Activated T-helper 1 cell treated with Interleukin-2 at 50 U/mL for 16 hours (primary cell): ENCODE measurements at places on chromosomes 2 and 18.

DNA sequence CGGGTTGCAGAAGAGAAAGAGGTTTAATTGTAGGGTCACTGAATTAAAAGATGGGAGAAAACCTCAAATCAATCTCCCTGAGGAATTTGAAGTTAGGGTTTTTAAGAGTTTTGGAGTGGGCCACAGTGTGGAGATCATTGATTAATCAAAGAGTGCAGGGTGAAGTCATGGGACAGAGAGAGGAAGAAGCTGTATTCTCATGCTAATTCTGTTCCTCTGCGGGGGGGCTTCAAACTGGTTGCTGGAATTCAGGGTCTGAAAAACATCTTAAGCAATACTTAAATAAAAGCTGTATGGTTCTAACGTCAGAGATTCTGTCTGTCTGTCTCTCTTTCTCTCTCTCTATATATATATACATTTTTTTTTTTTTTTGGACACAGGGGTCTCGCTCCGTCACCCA lies 169.8 kb upstream of the SPATS2L start:
- DNase-seq: no peak

- no peak for DNase-seq
Observed at GRCh38 chr2:19476327-19476726, 117.9 kb upstream of the OSR1 start.

GRCh38 chr18:36680042-36680441 lies 148.8 kb downstream of the TPGS2 start:
- DNase-seq: no peak

- no peak for DNase-seq
Observed at GRCh38 chr18:21714474-21714873, 9.9 kb upstream of the ABHD3 start.

DNA sequence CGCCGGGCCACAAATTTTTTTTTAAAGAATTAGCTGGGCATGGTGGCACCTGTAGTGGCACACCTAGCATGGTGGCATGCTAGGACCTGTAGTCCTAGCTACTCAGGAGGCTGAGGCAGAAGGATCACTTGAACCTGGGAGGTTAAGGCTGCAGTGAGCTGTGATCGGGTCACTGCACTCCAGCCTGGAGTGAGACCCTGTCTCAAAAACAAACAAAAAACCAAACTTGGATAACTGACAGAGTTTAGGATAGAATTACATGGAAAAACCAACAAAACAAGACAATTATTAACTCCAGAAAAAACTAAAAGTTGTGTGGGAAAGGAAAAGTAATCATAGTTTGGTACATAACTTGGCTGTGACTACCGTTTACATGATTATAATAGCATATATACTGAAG lies 1.6 kb upstream of the CFLAR start:
- DNase-seq: no peak

- no peak for DNase-seq
Observed at GRCh38 chr2:209648714-209649113, 122.9 kb upstream of the UNC80 start.

- DNase-seq: no peak
Observed at GRCh38 chr18:49494660-49495059, 7.6 kb upstream of the C18orf32 start.

- DNase-seq: no peak
Observed at GRCh38 chr18:59910967-59911366, 11.2 kb downstream of the PMAIP1 start.

- DNase-seq: no peak
Observed at GRCh38 chr18:79750980-79751571, 46.7 kb upstream of the KCNG2 start.

DNA sequence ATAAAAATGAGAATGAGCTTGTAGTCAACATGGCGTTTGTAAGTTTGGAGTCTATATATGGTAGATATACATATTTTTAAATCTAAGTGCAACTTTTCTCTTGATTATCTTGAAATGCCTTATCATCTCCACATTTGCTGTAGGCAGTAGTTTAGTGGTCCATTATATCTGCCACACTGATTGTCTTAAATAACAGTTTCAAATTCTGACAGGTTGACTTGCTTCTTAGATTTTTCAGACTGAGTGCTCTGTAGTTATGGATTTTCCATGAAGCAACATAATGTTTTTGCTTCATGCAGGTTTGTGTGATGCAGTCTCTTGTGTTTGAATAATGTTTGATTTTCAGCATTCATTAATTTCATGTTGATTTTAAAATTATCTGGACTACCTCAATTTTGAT lies 12.3 kb downstream of the PARD3B start:
- DNase-seq: no peak

DNA sequence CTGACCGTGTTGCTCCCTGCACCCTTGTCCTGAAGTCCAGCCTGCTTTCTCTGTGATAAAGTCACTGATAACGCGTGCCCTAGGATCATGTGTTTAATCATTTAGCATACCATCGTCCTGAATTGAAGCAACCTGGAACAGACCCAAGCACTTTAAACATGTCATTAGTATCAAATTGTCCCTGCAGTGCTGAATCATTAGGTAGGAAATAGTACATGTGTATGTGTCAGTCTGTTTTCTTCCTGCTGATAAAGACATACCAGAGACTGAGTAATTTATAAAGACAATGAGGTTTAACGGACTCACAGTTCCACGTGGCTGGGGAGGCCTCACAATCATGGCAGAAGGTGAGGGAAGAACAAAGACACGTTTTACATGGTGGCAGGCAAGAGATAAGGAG lies 2.8 kb downstream of the ASB18 start:
- no peak for DNase-seq

- DNase-seq: no peak
Observed at GRCh38 chr2:104847586-104848160, 6.2 kb upstream of the POU3F3 start.

- no peak for DNase-seq
Observed at GRCh38 chr18:22473366-22473765, 55.7 kb upstream of the CTAGE1 start.

DNA sequence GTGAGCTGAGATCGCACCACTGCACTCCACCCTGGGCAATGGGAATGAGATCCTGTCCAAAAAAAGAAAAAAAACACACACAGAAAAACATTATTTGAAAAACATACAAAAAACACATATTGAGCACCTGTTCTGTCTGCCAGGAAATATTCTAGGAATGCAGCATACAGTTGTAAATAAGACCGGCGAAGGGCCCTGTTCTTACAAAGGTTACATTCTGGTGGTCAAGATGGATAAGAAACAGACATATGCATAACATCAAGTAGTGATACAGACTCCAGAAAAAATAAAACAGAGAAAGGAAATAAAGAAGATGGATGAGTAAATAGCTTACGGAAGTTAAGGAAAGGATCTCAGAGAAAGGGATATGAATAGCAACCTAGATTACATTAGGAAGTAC lies 159.8 kb downstream of the GALNT3 start:
- no peak for DNase-seq

DNA sequence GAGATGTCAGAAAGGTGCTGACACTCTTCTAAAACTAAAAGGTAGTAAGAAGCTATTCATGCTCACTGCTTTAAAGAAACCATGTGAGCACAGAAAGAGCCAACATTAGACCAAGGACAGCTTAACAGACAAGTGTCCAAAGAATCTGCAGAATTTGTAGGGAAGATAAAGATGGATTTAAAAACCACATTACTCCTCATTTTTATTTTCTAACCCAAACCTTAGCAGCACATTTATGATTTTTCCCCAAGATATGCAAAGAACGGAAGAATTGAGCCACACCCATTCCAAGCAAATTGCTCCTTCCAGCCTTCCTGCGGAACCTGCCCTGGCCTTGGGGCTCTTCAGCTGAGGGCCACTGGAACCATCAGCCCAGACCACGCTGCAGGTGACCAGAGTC lies 26.9 kb downstream of the MBP start:
- DNase-seq: no peak

- no peak for DNase-seq
Observed at GRCh38 chr2:28085201-28085600, 194.7 kb downstream of the BABAM2 start.

DNA sequence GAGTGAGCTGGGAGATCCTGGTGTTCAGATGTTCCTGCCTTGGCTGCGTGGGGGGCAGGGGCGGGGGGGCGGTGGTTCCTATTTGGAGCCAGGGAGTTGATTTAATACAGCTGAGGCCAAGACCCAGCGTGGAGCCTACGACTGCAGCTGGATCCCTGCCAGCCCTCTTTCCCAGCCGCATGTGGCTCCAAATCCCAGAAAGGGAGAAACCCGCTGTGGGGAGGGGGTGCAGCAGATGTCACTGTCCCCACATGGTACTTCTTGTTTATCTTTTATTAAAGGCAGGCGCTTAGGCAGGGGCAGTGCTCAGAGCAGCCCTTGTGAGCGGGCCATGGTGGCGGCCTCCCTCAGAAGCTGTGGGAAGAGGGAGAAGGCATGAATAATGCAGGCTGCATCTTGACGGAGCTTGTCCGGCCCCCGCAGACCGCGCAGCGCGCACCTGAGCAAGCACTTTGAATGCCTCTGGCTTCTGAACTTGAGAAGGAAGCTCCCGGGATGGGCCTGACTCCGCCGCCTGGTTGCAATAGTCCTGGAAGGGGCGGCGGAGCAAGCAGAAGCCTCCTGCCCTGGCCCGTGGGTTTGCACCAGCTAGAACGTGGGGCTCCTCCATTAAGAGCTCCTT lies 112.1 kb downstream of the GLI2 start:
- no peak for DNase-seq

- no peak for DNase-seq
Observed at GRCh38 chr18:10030816-10031541, 117.2 kb downstream of the VAPA start.

GRCh38 chr2:145286716-145287275 lies 766.9 kb upstream of the ZEB2 start:
- DNase-seq: no peak

DNA sequence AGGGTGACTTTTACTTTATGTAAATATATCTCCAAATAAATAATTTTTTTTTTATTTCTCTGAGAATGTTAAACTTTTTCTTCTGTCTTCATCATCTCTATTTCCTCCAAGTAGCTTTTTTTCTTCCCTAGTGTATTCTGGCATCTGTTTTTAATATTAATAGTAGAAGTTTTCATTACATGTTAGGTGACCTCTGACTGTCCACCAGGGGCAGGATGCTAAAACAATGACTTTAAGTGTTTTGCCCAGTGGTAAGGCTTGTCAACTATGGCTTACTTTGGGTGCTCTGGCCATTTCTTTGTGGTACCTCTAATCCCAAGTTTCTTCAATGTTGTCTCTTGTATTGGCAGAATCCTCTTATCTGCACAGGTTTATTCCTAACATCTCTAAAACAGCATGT lies 127.1 kb downstream of the SRBD1 start:
- DNase-seq: no peak

DNA sequence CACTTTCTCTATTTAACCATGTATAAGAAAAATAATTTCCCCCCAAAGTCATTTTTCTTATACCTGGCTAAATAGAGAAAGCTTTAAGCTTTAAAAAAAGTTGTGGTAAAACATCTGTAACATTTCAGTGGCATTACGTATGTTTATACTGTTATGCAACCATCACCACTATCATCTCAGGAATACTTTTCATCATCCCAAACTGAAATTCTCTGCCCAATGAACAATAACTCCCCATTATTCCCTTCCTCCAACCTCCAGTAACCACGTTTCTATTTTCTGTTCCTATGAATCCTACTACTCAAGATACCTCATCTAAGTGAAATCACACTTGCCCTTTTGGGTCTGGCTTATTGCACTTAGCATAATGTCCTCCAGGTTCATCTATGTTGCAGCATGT lies 1.7 kb upstream of the SLC3A1 start:
- no peak for DNase-seq

DNA sequence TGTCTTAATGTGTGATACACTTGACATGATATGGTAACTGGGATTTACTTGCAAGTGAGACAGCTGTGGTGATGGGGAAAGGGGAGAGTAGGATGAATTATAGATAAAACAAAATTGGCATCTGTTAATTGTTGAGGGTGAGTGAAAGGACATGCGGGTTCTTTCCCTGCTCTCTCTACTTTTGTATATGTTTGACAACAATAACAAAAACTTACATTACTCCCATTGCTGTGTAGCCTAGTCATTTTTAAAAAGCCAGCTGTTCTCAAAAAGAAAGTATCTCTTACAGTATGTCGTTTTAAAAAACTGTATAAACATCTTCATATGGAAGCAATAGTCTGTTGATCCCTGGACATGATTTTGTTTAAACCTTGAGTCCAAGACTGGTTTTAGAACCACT lies 117.6 kb downstream of the MYO1B start:
- no peak for DNase-seq

- DNase-seq: no peak
Observed at GRCh38 chr2:64139956-64140355, 4.3 kb downstream of the PELI1 start.

- no peak for DNase-seq
Observed at GRCh38 chr2:217990791-217991465, 11.9 kb downstream of the TNS1 start.

DNA sequence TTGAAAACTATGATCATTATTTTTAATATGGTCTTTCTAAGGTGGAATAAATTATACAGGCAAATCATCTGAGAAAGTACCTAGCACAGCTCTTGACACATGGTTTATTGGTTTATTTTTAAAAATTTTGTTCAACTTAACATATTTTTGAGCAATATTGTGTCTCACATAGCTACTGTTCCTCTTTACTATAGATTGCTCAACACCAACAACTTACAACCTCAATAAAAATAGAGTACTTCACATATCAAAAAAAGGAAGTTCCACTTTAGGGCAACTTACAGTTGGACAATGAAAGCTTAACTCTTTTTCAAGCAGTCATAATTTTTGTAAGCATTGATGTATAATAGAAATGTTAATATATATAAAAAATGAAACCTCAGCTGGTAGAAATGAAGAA lies 440.9 kb upstream of the UBE2E3 start:
- DNase-seq: no peak

DNA sequence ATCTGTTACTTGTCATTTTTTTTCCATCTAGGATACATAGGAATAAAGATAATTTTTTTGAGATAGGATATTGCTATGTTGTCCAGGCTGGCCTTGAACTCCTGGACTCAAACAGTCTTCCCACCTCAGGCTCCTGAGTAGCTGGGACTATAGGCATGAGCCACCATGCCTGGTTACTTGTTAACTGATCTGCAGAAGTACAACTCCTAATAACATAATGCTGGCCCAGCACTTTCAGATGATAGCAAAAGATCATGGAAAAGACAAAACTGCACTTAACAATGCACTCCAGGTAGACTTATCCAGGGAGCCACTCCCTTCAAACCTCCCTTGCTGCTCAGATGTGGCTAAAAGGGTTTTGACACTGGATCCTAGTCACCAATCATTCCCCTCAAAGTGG lies 11.4 kb upstream of the CTDP1 start:
- no peak for DNase-seq

DNA sequence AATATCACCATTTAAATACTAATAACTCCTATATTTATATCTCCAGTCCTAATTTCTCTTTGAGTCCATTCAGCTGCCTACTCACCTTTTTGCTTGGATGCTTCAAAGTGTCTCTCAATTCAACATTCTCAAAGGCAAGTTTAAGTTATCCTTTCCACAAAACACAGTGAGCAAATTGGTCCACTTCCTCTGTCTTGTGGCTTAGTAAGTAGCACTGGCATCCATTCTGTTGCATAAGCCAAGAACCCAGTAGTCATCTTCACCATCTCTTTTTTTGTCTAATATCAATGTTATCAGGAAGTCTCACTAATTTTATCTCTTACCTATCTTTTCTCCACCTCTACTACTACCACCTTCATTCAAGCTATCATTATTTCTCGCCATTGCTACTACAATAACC lies 27.4 kb upstream of the IL1RL1 start:
- DNase-seq: no peak

GRCh38 chr2:104504331-104505073 lies 349.4 kb upstream of the POU3F3 start:
- DNase-seq: no peak
